Smooth muscle cell of the brain vasculature (primary cell): ENCODE measurements at places on chromosomes 4 and X.

DNA sequence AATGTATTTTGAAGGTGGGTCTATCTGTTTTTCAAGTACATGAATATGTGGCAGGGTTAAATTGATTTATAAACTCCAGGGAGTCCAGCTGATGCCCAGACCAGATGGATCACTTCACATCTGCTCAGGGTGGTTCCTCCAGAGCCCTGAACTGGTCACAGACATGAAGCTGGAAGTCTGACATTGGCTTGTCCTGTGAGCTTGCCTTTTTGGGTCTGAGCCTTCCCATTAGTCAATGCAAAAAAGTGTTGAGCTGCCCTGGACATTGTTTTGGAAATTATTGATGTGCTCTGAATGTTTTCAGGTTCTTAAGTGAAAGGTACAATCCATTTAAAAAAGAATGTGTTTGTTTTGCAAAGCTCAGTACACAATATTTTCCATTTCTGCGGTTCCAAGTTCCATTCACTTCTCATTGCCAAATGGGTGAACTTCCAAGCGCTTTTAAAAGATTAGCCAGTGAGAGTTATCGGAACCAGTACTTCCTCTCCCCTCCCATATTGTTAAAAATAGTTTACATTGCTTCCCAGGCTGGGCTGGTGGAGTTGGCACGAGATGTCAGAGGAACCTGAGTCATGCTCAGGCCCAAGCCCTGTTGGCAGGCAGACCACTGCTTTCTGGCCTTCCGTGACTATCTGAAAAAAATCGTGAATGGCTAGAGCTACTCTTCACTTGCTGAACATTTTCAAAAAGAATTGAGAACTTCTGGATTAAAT is 52.1 kb downstream of the PDGFRA start:
- DNase-seq: peak; percentile 3

GRCh38 chrX:12955882-12956703 is 18.8 kb upstream of the TMSB4X start:
- no peak for DNase-seq

DNA sequence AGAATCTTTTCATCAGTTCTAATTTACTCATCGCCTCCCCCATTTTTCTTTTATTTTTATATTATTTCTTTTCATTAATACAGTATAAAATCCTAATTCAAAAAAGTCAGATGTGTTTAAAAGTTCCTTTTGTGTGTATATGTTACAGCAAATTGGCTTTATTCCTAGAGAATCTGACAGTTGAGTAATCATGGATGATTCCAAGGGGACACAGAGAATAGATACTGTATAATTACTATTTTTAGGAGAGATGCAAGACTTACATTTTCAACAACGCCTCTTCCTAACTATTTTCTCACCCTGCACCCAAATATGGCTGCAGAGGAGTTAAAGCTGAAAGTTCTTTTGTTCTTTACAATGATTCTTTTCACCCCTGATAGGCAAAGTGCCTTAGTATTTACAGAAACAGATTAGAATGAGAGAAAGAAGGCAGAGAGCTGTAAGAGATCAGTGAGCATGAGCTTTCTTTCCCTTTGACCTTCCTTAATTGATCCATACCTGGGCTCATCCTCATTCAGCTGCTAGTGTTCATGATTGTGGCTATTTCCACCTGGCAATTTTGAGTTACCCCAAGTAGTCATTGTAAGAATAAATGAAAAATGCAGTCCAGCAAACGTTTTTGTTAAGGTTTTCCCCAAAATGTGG is 210.8 kb downstream of the SLC4A4 start:
- DNase-seq: no peak

GRCh38 chrX:46841346-46841745 is 4.5 kb downstream of the RP2 start:
- DNase-seq: no peak

DNA sequence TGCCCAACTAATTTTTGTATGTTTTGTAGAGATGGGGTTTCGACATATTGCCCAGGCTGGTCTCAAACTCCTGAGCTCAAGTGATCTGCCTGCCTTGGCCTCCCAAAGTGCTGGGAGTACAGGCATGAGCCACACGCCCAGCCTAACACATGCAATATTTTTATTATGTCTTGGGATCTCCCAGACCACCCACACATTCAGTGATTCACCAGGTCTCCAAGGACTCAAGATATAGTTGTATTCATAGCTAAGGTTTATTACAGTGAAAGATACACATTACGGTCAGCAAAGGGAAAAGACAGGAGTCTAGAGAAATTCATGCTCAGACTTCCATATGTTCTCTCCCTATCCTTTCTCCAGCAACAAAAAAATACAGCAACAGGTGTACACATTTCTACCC is 25.5 kb upstream of the FAM120C start:
- no peak for DNase-seq

DNA sequence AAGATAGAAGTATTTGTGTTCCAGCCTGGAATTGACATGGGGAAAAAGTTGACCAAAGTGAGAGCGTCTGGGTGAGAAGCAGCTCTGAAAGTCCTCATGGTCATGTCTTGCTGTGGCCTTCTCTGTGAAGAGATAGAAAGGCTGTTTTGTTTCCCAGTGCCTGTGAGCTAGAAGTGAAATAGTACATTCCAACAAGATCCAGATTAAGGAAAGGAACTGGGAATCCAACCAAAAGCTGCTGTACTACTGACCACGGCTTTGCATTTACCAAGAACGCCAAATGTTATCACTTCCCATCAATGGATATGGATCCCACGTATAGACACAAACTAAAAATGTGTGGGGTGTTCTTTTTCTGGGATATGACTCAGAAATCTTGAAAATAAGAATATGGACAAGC is 51.2 kb downstream of the TENM3 start:
- DNase-seq: no peak

DNA sequence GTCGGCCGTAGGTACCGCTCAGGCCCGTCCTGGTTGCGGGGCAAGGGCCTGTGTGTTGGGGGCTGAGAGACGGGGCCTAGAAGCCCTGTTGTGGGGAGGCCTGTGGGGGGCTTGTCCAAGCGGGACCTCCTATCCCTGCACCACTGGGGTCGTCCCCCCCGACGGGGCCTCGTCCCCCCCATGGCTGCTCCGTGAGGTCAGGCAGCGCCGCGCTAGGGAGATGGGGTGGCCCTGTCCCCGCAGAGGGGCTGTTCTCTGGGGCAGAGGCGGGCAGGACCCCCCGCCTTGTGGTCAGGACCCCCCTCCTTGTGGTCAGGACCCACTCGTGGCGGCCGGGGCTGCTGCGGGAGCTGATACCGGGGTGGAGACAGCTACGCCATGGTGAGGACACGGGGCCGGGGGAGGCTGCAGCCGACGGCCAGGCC is 12.1 kb upstream of the GTPBP6 start:
- no peak for DNase-seq
